ENCODE measurements at places on chromosomes 1 and 21.

DNA sequence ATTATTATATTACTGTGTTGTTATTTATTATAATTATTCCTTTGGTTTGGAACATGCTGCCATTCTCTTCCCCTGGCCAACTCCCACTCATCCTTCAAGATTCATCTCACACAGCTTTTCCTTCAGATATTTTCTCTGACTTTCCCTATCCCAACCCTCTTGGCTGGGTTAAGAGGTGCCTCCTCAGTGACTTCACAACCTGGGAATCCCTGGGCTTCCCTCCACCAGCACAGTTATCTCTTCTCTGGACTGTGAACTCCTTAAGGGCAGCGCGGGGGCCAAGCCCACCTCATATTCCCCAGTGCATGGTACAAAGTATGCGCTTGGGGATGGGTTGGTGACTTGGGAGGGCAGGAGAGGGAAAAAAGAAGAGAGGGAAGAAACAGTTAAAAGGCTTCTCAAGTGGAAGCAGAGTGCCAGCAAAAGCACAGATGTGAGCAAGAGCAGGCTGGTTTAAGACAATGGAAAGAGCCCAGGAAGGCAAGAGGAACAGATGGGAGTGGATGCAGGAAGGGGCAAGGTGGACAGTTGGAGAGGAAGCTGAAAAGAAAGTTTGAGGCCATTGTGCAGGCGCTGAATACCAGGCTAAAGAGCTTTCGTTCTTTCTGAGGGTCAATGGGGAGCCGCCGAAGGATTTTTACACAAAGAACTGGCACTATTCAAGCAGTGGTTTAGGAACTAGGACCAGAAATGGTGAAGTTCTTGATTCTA, 132.3 kb downstream of the BEND5 start:
- DNase-seq: no peak

DNA sequence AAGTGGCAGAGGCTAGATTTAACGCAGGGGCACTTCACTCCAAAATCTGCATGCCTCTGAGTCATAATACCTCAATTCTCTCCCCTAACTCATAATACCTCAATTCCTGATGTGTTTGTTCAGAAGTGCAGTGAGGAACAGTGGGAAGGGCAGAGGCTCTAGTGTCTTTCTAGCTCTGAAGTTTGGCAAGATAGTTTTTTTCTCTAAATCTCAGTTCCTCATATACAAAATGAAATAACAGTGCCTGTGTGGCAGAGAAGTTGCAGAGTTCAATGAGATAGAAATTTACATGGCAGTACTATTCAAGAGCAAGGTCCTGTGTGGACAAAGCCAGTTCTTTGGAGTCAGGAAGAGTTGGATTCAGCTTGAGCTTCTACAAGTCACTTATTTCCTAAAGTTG, 9.8 kb downstream of the JUN start:
- DNase-seq: no peak

DNA sequence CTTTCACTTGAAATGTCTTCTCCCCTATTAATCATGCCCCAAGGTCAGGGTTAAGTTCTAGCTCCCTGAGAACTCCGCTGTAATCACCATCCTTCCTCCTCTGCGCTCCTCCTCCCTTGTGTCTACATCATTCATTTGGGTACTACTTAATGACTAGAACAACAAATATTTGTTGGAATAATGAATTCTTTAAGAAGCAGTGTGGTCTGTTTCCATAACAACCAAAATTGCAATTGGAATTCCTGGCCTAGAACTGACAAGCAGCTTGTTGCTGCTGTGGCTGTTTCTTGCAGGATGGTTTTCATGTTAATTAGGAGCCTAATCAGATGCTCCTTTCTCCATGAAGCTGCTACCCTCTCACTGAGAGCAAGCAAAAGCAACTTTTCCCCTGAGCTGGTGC, 192.5 kb downstream of the ZZZ3 start:
- DNase-seq: no peak

DNA sequence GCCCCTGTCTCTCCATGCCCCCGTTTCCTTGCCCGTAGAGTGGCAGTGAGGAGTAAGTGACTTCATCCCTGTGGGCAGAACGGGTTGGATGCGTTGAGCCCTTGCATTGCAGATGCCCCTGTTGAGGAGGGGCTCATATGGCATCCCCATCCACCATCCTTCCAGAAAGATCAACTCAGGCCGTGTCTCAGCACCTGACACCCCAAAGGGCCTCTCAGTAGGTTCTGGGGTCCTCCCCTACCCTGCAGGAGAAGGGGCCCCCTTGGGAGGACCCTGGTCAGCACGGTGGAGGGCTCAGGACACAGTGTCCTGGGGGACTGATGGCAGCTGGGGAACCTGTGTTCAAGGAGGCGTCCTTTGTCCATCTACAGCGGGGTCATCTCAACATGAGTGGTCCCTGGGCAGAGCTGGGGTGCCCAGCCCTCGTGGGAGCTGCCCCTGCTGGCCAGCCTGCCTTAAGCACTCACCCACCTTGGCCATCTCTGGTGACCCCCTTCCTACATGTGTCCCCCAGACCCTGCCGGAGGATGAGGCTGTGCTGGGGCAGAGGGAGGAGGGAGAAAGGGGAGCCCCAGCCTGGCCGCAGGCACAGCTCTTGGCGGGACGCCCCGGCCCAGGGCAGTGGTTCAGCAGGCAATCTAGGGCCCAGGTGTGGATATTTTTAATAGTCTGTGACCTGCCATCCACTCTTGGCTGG, 48.2 kb upstream of the ACTRT2 start:
- no peak for DNase-seq

GRCh38 chr21:33644383-33645074, 2.2 kb downstream of the ITSN1 start:
- DNase-seq: no peak

GRCh38 chr21:20943561-20943997, 54.6 kb upstream of the NCAM2 start:
- no peak for DNase-seq

DNA sequence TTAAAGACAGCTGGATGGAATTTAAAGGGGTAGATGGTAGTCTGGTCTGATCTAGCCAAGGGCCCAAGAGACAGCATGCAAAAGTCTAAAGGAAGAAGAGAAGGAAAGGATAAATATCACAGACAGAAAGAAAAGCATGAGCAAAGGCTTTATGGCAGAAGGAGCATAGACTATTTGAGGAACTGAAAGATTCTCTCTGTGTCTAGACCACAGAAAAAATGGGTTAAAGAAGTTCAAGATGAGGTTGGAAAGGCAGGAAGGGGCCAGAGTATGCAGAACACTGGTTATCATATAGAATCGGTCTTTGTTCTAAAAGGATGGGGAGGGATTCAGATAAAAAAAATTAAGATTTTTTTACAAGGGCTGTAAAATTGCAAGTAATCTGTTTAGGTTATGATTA, 136.8 kb upstream of the SGIP1 start:
- DNase-seq: no peak

- DNase-seq: no peak
Observed at GRCh38 chr1:75999034-75999433, 66.8 kb upstream of the ASB17 start.

DNA sequence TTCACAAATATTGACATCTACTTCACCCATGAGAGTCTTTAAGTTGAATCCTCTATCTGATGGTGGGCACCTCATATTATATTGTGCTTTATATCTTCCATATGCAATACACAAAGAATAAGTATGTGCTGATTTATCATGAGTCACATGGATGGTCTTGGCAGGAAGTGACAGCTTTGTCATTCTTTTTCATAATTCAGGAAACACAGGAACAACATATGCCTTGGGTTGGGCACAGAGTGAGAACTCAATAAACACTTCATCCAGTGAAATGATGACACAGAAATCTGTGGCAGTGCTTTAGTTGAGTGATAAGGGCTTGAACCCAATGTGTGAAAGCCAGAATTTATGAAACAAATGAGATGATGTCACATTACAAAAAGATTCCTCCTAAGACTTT, 41.2 kb downstream of the GADD45A start:
- DNase-seq: no peak

GRCh38 chr1:61491497-61491896, 233.4 kb downstream of the TM2D1 start:
- no peak for DNase-seq

DNA sequence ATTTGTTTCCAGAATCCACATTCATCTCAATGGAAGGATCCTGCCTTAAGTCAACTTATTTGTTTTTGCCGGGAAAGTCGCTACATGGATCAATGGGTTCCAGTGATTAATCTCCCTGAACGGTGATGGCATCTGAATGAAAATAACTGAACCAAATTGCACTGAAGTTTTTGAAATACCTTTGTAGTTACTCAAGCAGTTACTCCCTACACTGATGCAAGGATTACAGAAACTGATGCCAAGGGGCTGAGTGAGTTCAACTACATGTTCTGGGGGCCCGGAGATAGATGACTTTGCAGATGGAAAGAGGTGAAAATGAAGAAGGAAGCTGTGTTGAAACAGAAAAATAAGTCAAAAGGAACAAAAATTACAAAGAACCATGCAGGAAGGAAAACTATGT, 2.6 kb downstream of the GADD45A start:
- no peak for DNase-seq

- DNase-seq: no peak
Observed at GRCh38 chr1:204572923-204573922, 57.0 kb downstream of the MDM4 start.

DNA sequence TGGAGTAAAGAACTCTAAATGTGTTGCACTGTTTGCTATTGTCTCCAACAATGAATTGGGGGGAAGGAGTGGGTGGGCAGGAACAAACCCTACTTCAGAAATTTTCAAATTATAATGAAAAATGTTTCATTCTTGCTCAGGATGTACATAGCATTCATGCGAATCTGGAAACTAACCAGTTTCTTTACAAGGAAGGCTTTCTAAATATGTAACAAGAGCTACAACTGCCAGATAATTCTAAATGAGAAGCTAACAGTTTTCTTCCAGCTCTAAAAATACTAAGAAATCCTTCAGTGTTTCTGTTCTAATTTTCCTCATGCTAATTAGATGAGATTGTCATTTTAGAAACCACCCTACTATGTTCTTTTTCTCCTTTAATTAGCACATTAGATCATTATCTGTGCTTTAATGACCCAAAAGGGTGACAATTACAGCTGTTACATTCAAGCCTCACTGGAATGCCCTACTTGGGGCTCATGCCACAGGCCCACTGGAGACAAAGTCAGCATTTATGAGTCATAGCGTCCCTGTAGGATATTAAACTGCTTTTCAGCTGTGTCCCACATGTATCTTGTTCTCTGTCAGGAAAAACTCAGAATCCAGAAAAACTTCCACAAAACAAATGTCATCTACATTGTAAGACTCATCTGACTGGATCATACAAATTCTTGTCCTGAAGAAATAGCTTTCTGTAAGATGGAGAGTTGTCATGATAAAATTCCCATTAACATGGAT, 804.6 kb upstream of the CXADR start:
- DNase-seq: no peak

GRCh38 chr1:10236405-10237156, 26.2 kb downstream of the KIF1B start:
- no peak for DNase-seq

DNA sequence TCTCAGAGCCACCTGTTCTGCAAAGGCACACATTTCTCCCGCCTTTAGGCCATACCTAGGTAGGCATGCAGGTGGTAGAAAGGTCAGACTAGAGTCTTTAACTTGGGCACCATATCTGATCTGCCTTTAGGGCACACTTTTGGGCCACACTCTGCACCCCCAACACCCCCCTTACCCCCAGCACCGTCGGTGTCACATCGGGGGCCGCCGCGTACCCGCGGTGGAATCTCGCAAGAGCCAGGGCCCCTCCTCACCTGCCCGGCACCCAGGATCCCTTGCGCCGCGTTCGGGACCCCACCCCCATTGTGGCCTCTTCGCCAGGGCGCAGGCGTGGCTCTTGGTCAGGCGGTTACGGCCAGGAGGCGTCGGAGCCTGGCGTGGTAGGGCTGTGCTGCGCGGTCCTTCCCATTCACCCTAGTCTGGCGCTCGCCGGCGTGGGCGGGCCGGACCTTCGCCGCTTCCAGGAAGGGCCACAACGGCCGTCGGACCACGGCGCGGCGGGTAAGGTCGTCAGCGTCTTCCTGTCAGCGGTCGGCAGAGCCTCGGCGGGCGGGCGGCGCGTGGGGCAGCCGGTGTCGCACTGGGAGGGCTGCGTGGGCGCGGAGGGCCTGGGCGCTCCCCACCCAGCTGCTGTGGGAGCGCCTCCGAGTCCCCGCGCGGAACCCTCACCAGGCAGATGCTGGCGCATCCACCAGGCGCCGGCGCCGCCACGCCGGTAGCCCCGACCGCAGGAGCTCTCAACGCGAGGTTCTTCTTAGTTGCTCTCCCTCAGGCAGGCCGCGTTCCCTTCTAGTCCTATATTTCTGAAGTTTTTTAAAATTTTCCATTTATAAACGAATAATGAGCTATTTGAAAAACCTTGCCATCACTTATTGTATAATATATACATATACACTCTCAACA, at the start of gene DNAH14:
Gene DNAH14 (plus strand): TSS at position 341 of the 903 bp plus-strand sequence. CDS start 23,028 bp downstream, outside the sequence.
- DNase-seq: no peak

GRCh38 chr1:113802367-113803007, 9.8 kb downstream of the RSBN1 start:
- DNase-seq: no peak

DNA sequence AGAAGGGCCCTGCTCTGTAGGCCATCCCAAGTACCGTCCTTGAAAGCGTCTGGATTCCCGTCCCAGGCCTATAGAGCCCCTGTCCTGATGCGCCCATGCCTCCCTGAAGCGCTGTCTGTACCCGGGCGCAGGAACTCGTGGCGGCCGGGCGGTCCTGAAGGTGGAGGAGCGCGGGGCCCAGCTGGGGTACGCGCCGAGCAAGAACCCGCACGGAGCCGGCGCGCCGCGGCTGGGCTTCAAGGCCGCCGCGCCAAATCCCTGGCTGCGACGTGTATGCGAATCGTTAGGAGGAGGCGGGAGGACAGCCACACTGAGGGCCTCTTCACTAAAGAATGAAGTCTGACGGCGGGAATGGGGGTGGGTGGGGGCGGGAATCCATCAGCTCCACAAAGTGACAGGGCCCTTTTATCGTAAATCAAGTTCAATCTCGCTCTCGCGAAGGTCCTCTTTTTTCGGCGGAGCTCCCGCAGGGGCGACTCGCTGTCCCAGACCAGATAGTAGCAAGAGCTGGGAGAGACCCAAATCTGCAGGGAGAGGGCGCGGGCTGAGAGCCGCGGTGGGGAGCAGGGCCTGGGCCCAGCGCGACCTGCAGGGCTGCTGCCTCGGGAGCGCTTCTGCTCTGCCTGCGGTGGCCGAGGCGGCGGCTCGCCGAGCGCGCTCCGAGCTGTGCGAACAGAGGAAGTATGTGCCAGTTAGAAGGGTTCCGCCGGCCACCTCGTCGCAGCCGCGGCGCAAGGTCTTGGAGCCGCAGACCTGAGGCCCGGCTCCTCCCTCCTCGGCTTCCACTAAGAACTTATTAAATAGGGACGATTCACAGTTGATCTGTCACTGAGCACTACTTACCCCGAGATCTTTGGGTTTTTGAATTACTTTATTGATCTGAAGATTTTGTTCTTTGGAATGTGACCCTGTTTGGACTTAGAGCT, 10.4 kb downstream of the BARHL2 start:
- no peak for DNase-seq

Measured in stimulated activated CD4-positive, alpha-beta T cell treated with anti-CD3 and anti-CD28 coated beads, Interleukin-4, amount 100 ng/mL, for 4 hours (primary cell).